ENCODE measurements at places on chromosomes 2 and 18. TPM values are rescaled to one million over a fixed set of nuclear protein-coding genes. Genes with fewer than 3 reads are reported as not detected.
A peak's percentile ranks its signal among the peaks of the same experiment; 100 is the strongest.

CKAP2L gene
- 6.1 TPM for total RNA-seq

DNA sequence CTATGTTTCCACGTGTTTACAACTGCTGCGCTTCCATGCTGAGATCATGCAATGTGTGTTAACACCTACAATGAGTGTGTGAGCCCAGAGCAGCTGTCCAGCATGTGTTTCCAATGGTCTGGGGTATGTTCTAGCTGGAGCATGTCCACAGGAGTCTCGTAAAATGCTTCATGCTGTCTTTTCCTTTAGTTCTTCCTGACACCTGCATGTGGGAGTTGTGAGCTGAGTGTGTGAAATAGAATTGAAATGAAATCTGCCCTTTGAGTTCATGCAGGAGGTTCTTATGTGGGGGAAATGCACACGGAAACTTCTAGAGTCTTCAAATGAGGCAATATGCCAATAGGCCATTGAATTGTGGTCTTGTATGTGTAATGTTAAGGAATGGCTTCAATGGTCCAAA lies 205.1 kb downstream of the RND3 start:
- peaks cover under 1% of the 10 kb centered on the region for H3K36me3 ChIP-seq
- no peaks in the 10 kb centered on the region for H3K27me3 ChIP-seq
- peaks cover 12% of the 10 kb centered on the region for H3K4me1 ChIP-seq
- H3K27ac ChIP-seq, result no peak overlapping the region

- no peak overlapping the region for H3K4me3 ChIP-seq
- DNase-seq, result no peak
- no peak overlapping the region for H3K27ac ChIP-seq
- H3K36me3 ChIP-seq, result no peaks in the 10 kb centered on the region
These were observed 1289.7 kb downstream of the LRP1B start for GRCh38 chr2:140841141-140841540.

DNA sequence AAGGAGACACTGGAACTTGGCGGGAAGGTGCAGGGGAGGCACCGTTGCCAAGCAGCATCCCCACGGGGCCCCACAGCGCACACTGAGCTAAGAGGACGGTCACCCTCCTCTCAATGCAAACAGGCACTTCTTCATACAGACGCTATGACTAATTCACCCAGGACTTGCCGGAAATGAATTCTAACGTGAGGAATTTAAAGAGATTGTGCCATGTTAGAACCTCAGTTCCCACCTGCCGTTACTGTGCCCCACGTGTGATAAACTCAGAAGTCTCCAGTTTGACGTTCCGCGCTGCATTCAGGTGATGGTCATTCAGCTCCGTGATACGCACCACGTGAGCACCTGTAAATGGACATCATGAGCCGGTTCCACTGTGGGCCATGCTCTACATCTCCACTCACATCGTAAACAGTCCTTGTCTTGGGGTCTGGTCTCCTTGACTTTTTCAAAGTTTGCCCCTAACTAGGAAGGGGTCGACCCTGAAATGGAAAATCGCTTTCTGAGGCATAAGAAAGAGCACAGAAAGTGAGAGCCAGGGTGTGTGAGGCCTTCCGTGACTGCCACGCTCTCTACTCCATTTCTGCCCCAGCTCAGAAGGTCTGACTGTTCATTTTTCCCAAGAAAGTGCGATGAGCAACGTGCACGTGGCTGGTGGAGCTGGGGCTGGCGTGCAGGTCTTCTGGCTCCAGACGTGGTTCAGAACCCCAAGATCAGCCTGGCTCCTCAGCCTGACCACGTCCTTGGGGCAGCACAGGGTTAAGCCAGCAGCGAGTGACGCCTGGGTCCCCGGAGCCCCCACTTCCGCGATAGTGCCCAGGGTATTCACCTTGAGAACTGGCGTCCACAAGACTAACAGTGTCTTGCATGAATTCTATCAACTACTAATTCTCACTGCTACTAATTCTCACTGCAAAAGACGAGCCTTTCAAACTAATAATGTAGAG lies 35.1 kb downstream of the TMEM18 start:
- no peaks in the 10 kb centered on the region for H3K36me3 ChIP-seq
- H3K4me1 ChIP-seq, result peaks cover under 1% of the 10 kb centered on the region
- no peak overlapping the region for H3K27ac ChIP-seq

DNA sequence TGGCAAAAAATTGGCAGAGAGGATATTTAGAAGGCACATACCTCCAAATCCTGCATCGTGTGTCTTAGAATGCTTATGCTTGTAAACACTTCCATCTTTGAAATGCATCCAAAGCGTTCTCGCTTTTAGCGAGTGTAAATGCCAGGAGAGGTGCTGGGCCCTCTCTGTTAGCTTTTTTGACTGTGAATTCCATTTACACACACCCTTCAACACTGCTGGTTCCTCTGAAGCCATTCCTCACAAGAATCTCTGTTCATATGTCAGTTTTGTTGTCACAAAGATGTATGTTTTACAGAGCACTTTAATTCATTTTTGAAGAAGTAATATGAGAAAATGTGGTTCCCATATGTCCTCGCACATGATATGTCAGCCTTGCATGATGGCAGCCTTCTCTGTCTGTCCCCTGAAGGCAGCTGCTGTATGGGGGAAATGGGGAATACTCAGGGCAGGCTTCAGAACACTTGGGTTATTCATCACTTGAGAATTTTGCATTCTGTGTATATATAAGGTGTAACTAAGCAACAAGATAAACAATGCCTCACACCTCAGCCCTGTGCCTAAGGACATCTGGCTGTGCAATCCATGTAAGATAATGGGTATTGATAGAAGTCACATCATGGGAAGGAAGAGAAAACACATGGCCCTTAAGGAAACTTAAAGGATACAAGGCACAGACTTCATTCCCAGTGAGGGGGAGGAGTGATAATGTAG lies 52.3 kb downstream of the RAB27B start:
- peaks cover 9% of the 10 kb centered on the region for H3K27me3 ChIP-seq
- no peak overlapping the region for H3K27ac ChIP-seq
- no peaks in the 10 kb centered on the region for H3K4me1 ChIP-seq
- no peak for DNase-seq
- no peak overlapping the region for H3K4me3 ChIP-seq

NBAS gene
- 66.5 TPM for total RNA-seq

KIAA1328 gene
- 6.3 TPM for total RNA-seq

DNA sequence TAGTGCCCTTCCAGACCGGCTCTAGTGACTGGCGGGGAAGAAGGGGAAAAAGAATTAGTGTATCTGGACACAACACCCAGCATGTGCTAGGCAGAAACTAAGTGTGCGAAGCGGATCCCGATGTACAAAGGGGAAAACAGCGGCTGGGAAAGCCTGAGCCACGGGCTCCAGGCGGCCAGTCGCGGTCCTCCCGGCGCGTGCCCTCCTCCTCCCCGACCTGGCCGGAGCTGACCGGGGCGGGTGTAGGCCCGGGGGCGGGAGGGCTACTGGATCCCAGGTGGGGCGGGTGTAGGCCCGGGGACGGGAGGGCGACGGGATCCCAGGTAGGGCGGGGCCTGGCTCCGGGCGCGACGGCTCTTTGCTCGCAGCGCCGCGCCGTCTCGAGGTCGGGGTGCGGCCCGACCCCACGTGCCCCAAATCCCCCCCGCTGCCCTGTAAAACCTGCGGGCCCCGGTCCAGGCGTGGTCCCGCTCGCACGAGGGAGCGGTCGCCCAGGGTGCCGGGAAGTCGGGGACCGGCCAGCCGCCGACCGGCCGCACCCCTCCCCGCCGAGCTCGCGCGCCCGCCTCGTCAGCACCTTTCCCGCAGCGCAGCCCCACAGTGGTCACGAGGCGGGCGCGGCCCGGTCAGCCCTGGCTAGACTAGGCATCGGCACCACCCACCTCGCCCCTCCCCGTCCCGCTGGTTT lies 48.8 kb downstream of the C2orf42 start:
- H3K27me3 ChIP-seq, result no peaks in the 10 kb centered on the region
- H3K4me3 ChIP-seq, result peak overlapping the region; percentile 77
- peaks cover 33% of the 10 kb centered on the region for H3K4me1 ChIP-seq
- no peaks in the 10 kb centered on the region for H3K36me3 ChIP-seq
- H3K27ac ChIP-seq, result peak overlapping the region; percentile 99

GRCh38 chr2:78553866-78554647 lies 471.4 kb upstream of the REG3G start:
- H3K4me3 ChIP-seq, result no peak overlapping the region
- no peaks in the 10 kb centered on the region for H3K36me3 ChIP-seq
- H3K4me1 ChIP-seq, result no peaks in the 10 kb centered on the region
- H3K27ac ChIP-seq, result no peak overlapping the region
- H3K27me3 ChIP-seq, result peaks cover 4% of the 10 kb centered on the region

- no peak overlapping the region for H3K4me3 ChIP-seq
- H3K36me3 ChIP-seq, result no peaks in the 10 kb centered on the region
- H3K4me1 ChIP-seq, result no peaks in the 10 kb centered on the region
- H3K27ac ChIP-seq, result no peak overlapping the region
- no peak for DNase-seq
These were observed 881.0 kb upstream of the CHAC2 start for GRCh38 chr2:52886556-52886955.

DNA sequence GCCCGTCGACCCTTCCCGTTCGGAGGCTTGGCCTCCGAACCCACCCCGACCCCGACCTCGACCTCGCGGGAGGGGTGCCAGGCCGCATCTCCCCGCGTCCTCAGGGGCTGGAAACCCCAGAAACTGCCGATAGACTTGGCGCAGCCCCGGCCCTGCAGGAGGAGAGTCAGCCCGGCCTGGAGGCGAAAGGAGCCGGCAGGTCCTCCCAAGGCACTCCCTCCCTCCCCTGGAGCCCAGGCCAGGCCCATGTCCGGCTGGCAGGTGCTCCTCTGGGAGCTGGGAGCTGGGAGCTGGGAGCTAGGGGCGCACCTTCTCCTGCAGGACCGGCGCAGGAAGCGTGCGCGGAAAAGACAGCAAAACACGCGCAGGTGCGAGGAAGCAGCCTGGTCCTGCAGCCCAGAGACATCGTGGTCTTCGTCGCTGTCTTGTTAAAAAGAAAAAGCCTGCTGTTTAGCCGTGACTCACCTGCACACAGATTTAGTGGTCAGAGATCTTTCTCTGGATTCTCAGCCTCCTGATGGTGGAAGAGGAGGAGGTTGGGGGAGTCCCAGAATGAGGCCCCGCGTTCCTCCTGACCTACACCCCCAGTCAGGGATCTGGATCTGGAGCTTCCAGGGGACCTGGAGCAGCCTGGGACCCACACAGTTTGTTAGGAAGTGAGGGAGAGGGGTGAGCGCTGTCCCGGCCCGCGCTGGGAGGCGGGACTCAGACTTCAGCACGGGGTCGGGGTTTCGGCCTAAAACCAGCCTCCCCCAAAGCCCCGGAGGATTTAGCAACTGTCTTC lies 660 bp upstream of the MBP start:
- peak overlapping the region; percentile 60 for H3K4me3 ChIP-seq
- peaks cover 51% of the 10 kb centered on the region for H3K4me1 ChIP-seq
- no peaks in the 10 kb centered on the region for H3K36me3 ChIP-seq
- no peaks in the 10 kb centered on the region for H3K27me3 ChIP-seq
- DNase-seq, result no peak
- H3K27ac ChIP-seq, result no peak overlapping the region

DNA sequence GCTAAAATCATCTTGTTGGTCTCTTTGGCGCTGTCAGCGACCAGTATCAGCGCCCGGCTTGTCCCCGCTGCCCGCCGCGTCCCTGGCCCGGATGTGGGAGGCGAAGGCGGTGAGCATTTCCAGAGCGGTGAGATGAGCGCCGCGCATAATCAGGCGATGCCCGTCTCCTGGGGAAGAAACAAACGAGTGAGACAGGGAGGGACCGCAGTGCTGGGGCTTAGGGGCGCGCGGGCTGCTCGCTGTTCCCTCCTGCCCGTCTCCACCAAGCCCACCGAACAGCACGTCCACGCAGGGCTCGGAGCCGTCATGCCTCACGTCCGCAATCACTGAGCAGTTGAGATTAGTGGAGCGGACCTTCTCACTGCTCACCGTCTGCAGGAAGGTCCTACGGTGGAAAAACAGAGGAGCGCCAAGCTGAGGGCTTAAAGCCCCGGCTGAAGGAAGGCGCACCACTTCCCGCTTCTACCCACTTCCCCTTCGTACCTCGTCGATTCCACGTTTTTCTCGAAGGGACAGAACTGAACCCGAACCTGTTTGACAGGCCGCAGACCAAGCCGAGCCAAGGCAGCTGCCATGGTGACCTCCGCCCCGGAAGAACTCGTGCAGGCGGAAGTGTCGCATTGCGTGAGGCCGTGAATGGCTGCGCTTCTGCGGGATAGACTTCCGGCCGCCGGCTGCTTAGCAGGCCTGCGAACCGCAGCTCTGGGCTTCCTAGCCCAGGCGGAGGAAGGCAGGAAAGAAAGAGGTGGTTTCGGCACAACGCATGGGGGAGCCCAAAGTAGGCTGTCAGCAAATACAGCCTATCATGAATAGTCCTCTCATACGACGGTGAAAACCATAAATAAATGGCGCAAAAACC lies at the start of gene MRPL53:
TSS of gene MRPL53 (minus strand) at position 595 of the 859 bp plus-strand sequence. CDS start at position 575, 20 bp downstream.
- DNase-seq, result peak; percentile 97
- peak within 1 kb of the TSS; percentile 85 for H3K4me3 ChIP-seq
- peaks cover 25% of the 10 kb centered on the region for H3K4me1 ChIP-seq
- H3K36me3 ChIP-seq, result peaks cover 9% of the 10 kb centered on the region
- no peaks in the 10 kb centered on the region for H3K27me3 ChIP-seq
- peak within 1 kb of the TSS; percentile 97 for H3K27ac ChIP-seq

GNAL gene
- 5.9 TPM for total RNA-seq

- peaks cover 8% of the 10 kb centered on the region for H3K36me3 ChIP-seq
- peaks cover 73% of the 10 kb centered on the region for H3K4me1 ChIP-seq
- DNase-seq, result no peak
These were observed 71.2 kb downstream of the FIGN start for GRCh38 chr2:163664610-163665009.

Measured in chondrocyte (in vitro differentiated cells).